Neural progenitor cell (in vitro differentiated cells): ENCODE measurements at places on chromosomes 2 and 18. TPM values are rescaled to one million over a fixed set of nuclear protein-coding genes. Genes with fewer than 3 reads are reported as not detected.

- no peaks in the 10 kb centered on the region for H3K36me3 ChIP-seq
- no peaks in the 10 kb centered on the region for H3K27me3 ChIP-seq
- no peak overlapping the region for H3K27ac ChIP-seq
- H3K4me3 ChIP-seq = no peak overlapping the region
- no peak for DNase-seq
Observed at GRCh38 chr2:204608237-204608939, 63.1 kb downstream of the PARD3B start.

DNA sequence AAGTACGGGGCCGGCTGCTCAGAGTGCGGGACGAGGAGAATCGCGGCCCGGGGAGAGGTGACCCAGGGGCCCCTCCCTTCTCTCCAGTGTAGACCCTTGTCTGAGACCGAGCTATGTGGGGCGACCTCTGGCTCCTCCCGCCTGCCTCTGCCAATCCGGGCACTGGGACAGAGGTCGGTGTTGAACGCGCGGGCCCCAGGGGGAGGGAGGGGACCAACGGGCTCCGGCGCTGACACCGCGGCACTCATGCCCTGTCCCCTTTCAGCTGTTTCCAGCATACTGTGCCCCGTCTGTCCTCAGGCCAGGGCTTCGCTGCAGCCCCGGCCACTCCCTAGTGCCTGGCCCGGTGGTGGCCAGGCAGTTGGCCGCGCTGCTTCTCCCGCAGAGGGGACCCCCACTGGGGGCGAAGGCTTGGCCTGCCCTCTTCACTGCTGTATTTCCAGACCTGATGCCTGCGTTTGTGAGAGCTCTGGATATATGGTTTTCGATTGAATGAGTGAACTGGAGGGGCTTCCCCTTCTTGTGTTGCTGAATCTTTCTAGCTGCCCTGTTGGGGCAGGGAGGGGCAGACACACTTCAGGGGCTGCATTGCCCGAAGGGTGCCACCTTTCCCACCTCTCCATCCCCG is 809 bp downstream of the DBI start:
- H3K4me3 ChIP-seq = peak overlapping the region; percentile 68
- peak; percentile 83 for DNase-seq
- H3K36me3 ChIP-seq = no peaks in the 10 kb centered on the region
- no peak overlapping the region for H3K27ac ChIP-seq
- no peaks in the 10 kb centered on the region for H3K27me3 ChIP-seq
- H3K4me1 ChIP-seq = peaks cover 18% of the 10 kb centered on the region

DNA sequence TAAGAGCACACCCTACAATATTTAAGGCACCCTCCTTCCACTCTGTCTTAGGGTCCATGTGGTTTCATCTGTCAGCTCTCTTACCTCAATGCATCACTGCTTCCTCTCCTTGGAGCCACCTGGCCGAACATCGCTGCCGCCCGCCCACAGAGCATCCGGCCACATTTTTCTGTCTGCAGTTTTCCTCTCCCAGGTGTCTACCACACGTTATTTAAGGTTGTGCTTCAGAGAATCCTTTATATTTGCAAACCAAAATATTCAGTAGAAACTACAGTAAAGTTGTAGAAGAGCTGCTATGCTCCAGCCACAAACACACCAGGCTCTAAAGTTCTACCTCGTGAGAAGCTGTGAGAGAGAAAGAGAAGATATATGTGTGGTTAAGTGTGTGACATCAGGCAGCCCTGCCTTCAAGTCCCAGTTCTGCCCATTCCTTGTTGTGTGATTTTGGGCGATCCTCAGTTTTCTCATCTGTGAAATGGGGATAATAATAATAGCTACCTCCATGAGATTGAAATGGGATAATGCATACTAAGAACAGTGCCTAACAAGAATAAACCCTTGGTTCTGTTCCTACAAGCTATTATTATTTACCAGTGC is 4.9 kb upstream of the STK17B start:
- no peak overlapping the region for H3K27ac ChIP-seq
- H3K4me3 ChIP-seq = no peak overlapping the region
- no peaks in the 10 kb centered on the region for H3K36me3 ChIP-seq

- no peaks in the 10 kb centered on the region for H3K27me3 ChIP-seq
- no peak for DNase-seq
- H3K36me3 ChIP-seq = no peaks in the 10 kb centered on the region
- peaks cover 12% of the 10 kb centered on the region for H3K4me1 ChIP-seq
- no peak overlapping the region for H3K27ac ChIP-seq
- no peak overlapping the region for H3K4me3 ChIP-seq
Observed at GRCh38 chr2:15122915-15123314, 438.2 kb downstream of the NBAS start.

- peak overlapping the region; percentile 89 for H3K4me3 ChIP-seq
- peaks cover 18% of the 10 kb centered on the region for H3K27me3 ChIP-seq
Observed at GRCh38 chr18:76495435-76496193, 572 bp upstream of the ZNF516 start.

- peak; percentile 6 for DNase-seq
- peak overlapping the region; percentile 26 for H3K4me3 ChIP-seq
- H3K4me1 ChIP-seq = peaks cover 34% of the 10 kb centered on the region
- no peak overlapping the region for H3K27ac ChIP-seq
- H3K36me3 ChIP-seq = no peaks in the 10 kb centered on the region
Observed at GRCh38 chr18:53754154-53754553, 470.3 kb downstream of the MBD2 start.

GRCh38 chr2:73291093-73291460 is 2.3 kb downstream of the EGR4 start:
- peak; percentile 94 for DNase-seq
- peaks cover 100% of the 10 kb centered on the region for H3K27me3 ChIP-seq
- peaks cover 3% of the 10 kb centered on the region for H3K4me1 ChIP-seq
- no peak overlapping the region for H3K27ac ChIP-seq
- peak overlapping the region; percentile 26 for H3K4me3 ChIP-seq

DNA sequence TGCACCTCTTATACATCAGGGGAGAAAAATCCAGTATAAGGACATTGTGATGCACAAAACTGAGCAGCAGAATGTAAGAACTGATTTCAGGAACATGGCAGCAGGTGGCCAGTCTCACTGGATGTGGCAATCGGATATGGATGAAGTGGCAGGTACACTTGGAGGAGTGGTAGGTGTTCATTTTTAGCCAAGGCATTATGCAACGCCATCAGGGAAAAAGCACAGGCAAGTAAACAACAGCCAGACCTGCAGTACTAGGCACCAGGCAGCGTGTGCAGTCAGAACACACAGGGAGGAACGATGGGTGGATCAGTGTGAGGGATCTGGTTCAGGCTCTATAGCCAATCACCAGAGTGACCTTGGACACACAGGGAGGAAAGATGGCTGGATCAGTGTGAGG is 77.4 kb upstream of the GCFC2 start:
- no peak overlapping the region for H3K4me3 ChIP-seq
- H3K36me3 ChIP-seq = no peaks in the 10 kb centered on the region
- H3K27ac ChIP-seq = no peak overlapping the region

DNA sequence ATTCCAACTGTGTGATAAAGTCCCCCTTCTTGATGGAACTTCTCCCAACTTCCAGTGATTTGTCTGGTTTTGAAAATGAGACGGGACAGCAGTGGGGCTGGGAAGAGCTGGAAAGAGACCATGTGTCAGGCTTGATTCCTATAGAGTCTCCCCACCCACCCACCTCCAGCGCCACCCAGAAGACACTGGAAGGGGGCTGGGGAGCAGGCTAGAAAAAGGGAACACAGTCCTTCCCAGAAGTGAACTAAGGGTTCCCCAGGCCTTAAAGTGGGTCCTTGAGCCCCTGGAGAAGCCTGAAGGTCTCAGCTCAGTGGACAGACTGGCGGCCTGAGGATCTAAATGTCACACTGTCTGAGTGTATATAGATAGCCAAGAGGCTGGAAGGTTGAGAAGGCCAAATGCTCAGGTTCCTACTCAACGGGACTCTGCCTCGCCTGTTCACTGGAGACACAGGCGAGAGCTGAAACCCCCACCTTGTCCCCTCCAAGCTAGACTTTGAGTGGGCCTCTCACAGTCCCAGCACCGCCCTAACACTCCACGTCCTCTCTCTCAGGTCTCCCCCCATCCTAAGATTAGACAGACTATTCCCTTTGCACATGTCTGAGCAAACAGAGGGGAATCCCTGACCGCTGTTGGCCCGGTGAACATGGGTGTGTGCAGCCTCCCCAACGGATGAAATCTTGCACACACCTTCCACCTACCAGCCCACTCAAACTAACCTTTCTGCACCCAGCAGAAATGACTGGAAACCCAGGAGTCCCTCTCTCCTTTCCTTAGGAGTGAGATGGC is 1.6 kb downstream of the PKDCC start:
- no peaks in the 10 kb centered on the region for H3K27me3 ChIP-seq
- no peaks in the 10 kb centered on the region for H3K36me3 ChIP-seq
- no peak for DNase-seq
- peaks cover 64% of the 10 kb centered on the region for H3K4me1 ChIP-seq

DNA sequence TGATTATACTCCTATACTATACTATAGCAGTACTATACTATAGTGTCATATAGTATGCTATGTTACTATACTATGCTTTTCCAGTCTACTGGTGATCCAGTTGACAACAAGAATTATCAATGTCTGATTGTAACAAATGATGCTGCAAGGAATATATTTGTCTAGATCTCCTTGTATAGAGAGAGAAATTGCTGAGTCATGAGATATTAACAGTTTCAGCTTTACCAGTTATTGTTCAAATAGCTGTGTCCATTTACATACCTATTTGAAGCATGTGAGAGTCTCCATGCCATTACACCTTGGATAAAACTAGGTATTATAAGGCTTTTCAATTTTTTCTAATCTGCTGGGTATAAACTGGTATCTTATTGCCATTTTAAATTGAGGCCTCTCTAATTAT is 136.4 kb upstream of the SKOR2 start:
- no peaks in the 10 kb centered on the region for H3K36me3 ChIP-seq
- H3K4me3 ChIP-seq = no peak overlapping the region
- no peaks in the 10 kb centered on the region for H3K27me3 ChIP-seq
- no peaks in the 10 kb centered on the region for H3K4me1 ChIP-seq

DNA sequence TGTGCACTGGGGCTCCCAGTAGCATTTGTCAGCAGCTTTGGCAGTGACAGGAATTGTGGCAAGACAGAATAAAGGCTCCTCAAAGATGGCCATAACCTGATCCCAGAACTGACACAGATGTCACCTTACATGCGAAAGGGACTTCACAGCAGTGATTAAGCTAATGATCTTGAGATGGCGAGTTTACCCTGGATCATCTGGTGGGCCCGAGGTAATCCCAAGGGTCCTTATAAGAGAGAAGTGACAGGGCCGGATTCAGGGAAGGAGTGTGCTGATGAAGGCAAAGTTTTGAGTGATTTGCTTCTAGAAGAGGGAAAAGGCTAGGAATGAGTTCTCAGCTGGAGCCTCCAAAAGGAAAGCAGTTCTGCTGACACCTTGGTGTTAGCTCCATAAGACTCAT is 333.9 kb downstream of the LPIN1 start:
- H3K36me3 ChIP-seq = no peaks in the 10 kb centered on the region
- H3K27ac ChIP-seq = no peak overlapping the region
- no peak for DNase-seq
- H3K4me3 ChIP-seq = no peak overlapping the region

DNA sequence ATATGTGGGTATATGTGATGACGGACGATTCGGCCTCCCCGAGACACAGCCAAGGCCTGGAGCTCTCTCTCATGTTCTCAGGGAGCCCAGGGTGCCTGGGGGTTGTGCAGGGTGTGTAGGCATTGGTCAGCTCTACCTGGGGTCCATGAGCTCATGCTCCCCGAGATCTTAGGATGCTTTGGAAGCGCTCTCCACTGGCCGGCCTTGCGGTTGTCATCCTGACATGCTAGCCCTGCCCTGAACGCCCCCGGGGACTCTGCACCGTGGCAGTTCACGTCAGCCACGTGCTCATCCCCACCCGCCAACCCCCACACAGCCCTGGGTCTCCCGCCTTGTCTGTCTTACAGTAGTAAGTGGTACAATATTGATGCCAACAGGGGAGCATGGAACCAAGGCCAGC is 67.8 kb downstream of the RTP5 start:
- H3K4me1 ChIP-seq = peaks cover 6% of the 10 kb centered on the region
- no peaks in the 10 kb centered on the region for H3K27me3 ChIP-seq
- no peak overlapping the region for H3K4me3 ChIP-seq
- H3K36me3 ChIP-seq = no peaks in the 10 kb centered on the region
- no peak for DNase-seq

GRCh38 chr18:1018181-1018681 is 113.6 kb downstream of the ADCYAP1 start:
- no peak overlapping the region for H3K27ac ChIP-seq
- H3K4me1 ChIP-seq = peaks cover 65% of the 10 kb centered on the region
- no peaks in the 10 kb centered on the region for H3K27me3 ChIP-seq
- peak overlapping the region; percentile 28 for H3K4me3 ChIP-seq
- DNase-seq = peak; percentile 67

DNA sequence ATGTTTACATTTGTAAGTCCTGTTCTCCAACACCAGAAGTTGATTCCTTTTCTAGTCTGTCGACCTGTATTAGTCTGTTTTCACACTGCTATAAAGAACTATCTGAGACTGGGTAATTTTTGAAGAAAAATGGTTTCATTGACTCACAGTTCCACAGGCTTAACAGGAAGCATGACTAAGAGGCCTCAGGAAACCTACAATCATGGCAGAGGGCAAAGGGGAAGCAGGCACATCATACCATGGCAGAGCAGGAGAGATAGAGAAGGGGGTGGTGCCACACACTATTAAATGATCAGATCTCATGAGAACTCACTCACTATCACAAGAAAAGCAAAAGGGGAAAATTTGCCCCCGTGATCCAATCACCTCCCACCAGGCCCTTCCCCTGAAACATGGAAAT is 112.8 kb upstream of the MAP3K20 start:
- H3K4me3 ChIP-seq = no peak overlapping the region
- H3K4me1 ChIP-seq = peaks cover 5% of the 10 kb centered on the region
- DNase-seq = no peak
- no peaks in the 10 kb centered on the region for H3K36me3 ChIP-seq
- no peaks in the 10 kb centered on the region for H3K27me3 ChIP-seq
- no peak overlapping the region for H3K27ac ChIP-seq

DNA sequence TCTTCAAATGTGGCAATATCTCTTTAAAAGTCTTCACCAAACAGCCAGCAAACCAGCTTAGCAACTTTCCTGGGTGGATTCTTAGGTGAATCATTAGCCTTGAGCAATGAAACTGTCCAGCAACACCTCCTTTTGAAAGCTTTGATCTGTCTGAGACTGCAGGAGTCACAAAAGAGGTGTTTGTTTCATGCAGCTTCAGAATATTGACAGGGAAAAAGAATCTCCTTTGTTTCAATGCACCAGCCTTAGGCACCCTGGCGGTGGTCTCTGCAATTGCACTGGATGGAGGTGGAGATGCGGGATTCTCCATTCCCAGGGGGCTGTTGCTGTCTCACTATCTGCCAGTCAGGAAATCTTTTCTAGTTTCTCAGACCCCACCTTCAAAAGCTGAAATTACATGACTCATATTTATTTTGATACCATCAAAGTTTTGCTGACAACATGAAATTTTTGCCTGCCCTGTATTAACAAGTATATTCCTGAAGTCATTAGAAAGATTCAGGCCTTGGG is 76.0 kb upstream of the DSG1 start:
- no peaks in the 10 kb centered on the region for H3K27me3 ChIP-seq
- H3K4me1 ChIP-seq = peaks cover 42% of the 10 kb centered on the region
- H3K27ac ChIP-seq = no peak overlapping the region
- H3K36me3 ChIP-seq = no peaks in the 10 kb centered on the region
- peak; percentile 71 for DNase-seq

The VIT gene
- total RNA-seq = not detected in 2 replicates

The G6PC2 gene
- total RNA-seq = not detected in 2 replicates

The CTLA4 gene
- total RNA-seq = not detected in 2 replicates

The GPR45 gene
- total RNA-seq = not detected in 2 replicates

The KLHL30 gene
- total RNA-seq = 0.06 TPM in 1 of 2 replicates, not detected in the other

The REG1B gene
- not detected in 2 replicates for total RNA-seq

The BMP10 gene
- total RNA-seq = not detected in 2 replicates

The ANKRD30BL gene
- total RNA-seq = not detected in 2 replicates
